Fibroblast of pulmonary artery (primary cell): ENCODE measurements at places on chromosomes 12 and 14.
A peak's percentile ranks its signal among the peaks of the same experiment; 100 is the strongest.

DNA sequence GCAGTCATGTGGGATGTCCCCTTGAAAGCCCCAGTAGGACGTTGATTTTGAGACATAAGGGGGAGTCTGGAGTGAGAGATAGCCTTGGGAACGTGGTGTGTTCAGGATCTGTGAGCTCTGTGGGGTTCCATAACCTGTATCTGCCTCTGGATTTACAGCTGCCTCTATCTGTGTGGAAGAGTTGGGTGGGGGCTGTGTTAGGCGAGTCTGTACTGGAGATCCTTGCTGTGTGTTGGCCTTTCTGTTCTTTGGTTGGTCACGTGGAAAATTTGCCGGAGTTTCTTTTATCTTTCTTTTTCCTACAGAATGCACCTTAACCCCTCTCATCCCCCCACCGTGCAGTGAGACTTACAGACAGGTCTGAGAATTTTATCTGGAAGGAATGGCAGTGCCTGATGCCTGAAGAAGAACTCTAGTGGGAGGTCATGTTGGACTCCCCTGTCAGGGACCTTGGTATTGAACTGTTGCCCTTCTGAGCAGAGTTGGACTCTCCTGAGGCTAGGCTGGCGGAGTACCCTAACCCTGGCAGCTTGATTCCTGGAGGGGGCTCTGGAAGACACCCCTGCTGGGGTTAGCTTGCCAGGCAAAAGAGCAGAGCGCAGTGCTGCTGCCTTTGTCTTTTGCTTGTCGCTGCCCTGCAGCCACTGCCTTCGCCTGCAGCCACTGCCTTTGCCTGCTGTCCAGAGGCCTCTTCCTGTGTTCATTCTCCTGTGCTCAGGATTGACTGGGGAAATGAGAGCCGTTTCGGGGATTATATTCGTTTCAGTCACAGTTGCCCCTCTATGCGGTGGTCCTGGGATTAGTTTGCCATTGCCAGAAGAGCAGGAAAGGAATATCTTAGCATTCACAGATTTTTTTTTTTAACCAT, 34.1 kb downstream of the ZNF664 start:
- no peak for DNase-seq

- DNase-seq, result no peak
Observed at GRCh38 chr14:77108753-77109152, 10.7 kb downstream of the CIPC start.

- no peak for DNase-seq
Observed at GRCh38 chr12:9327320-9327719, 119.1 kb upstream of the PZP start.

- no peak for DNase-seq
Observed at GRCh38 chr12:53978477-53979356, 4.0 kb upstream of the HOTAIR start.

DNA sequence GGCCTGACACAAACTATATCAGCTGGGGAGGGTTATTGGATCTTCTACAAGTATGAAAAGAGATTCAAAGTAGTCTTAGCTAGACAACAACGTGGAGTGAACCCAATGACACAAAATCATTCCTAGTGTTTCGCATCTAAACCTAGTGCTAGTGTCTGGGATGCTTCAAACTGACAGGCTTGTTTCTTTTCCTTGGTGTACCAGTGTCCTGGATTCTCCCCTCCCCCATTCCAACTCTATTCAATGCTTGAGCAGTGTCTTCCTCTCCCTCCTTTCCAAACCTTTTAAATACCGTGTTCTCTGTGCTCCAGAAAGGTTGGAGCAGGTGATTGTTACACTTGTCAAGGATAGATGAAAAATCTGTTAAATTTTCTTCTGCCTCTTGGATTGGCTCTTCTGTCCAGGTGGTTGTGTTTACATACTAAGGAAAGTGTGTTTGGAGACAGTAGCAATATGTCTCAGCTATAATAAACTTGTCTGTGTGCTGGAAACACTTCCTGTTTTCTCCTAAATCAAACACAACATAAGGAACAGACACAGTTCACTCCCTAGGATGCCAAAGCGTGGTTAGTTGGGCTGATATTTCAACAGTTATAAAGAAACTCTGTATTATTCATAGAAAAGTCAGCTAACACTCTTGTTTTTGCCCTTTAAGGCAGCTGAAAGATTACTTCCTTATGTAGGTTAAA, 14.4 kb upstream of the GUCY2C start:
- DNase-seq, result no peak

DNA sequence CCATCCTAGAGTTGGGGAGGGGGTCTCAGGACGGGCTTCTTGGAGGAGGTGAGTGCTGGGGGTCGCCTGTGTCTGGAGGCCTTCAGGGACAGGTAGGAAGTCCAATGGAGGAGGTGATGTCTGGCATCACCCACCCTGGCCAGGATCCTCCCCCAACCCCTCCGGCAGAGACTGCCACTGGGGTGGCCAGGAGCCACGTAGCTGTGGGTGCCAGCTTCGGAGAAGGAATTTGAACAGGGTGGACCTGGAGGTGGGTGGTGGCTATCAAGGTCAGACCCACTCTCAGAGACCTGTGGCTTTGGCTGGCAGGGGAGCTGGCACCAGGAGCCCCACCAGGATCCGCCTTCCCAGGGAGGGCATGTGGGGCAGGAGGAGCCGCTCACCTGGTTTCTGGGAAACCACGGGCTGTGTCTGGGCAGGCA, 9.1 kb downstream of the CEP170B start:
- DNase-seq, result no peak

DNA sequence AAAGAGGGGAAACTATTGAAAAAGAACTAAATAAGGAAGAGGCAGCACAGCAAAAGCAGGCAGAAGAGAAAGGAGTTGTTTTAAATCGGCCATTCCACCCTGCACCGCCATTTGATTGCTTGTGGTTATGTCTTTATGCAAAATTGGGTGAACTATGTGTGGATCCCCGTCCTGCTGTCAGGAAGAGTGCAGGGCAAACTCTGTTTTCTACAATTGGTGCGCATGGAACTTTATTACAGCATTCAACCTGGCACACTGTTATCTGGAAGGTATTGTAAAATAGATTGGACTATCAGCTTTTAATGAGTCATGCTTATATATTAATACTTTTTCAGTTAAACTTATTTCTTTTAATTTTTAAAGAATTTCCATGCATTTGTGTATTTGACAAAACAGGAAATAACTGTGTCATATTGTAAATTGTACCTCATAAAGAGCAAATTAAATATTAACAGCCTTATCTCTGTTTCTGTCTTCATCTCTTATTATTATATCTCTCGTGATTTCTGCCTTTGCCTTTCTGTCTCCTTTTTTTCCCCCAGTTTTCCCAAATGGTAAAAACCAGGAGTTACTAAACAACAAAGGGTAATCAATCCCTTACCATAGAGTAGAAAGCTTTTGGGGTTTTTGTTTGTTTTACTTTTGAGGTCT, 86.4 kb downstream of the MON2 start:
- no peak for DNase-seq

DNA sequence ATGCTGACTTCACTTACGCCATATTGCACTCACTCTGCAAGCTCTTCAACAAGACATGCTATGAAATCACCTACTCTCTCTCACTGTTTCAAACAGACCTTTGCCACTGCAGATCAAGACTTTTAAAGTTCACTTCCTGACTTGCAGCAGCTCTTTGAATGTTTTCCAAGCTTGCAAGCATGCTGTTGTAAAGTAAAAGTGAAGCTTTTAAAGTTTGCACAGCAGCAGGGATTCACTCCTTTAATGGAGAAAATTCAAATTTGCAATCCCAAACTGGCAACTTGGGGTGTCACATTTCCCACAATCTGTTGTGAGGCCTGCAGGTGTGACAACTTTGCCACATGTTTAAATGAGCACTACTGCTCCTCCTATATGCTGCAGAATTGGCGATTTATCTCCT, 270.9 kb downstream of the ALX1 start:
- no peak for DNase-seq

- no peak for DNase-seq
Observed at GRCh38 chr12:40829738-40830144, 137.5 kb downstream of the CNTN1 start.

DNA sequence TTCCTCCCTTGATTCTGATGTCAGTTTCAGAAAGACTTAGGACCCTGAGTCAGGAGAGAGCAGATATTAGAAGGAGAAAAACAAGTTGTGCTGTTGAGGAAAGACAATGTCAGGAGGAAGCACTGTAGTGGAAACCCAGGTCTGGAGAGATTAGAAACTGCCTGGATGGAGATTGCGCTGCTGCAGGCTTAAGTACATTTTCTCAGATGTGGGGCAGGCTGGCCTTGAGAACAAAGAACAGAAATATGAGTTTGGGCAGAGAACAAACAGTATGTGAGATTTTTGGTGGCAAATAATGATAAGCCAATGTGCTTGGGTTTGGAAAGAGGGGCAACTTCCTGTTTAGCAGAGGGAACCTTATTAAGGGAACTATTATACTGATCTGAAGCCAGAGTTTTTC, 74.3 kb upstream of the PRMT8 start:
- DNase-seq, result no peak

DNA sequence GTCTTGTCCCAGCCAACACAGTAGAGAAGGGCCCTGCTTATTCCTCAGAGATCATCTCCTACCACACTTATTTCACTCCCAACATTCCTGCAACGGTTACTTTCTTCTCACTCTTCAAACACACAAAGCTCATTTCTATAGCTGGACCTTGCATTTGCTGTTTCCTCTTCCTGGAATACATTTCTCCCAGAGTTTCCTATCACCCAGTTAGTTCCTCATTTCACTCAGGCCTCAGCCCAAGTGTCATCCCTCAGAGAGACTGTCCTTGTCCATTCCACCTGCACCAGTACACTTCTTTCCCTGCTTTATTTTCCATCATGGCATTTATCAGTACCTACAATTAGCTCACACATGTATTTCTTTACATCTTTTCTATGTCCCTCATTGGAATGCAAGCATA, 14.7 kb upstream of the STK38L start:
- no peak for DNase-seq

DNA sequence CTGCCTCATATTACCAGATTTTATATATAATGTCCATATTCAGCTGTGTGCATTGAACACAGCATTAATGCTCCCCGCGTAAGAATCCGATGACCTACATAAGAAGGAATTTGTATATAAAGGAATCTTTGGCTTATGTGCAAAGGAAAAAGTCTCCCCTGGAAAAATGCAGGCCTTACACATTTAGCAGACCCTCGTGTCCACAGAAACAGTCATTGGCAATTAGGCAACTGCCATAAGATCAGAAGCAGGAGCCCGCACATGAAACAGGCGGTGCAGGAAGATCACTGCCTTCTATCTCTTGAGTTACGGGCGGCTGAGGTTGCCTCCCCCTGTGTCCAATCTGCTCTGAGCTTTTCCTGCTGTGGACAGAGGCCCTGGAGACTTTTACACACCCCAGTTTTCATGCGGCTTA, 63.2 kb upstream of the RFX4 start:
- DNase-seq, result peak; percentile 47

GRCh38 chr12:91529829-91530228, 347.2 kb upstream of the DCN start:
- DNase-seq, result peak; percentile 11

GRCh38 chr12:96720363-96720705, 186.7 kb upstream of the NEDD1 start:
- no peak for DNase-seq

- DNase-seq, result no peak
Observed at GRCh38 chr12:47988073-47989022, 15.9 kb downstream of the COL2A1 start.

DNA sequence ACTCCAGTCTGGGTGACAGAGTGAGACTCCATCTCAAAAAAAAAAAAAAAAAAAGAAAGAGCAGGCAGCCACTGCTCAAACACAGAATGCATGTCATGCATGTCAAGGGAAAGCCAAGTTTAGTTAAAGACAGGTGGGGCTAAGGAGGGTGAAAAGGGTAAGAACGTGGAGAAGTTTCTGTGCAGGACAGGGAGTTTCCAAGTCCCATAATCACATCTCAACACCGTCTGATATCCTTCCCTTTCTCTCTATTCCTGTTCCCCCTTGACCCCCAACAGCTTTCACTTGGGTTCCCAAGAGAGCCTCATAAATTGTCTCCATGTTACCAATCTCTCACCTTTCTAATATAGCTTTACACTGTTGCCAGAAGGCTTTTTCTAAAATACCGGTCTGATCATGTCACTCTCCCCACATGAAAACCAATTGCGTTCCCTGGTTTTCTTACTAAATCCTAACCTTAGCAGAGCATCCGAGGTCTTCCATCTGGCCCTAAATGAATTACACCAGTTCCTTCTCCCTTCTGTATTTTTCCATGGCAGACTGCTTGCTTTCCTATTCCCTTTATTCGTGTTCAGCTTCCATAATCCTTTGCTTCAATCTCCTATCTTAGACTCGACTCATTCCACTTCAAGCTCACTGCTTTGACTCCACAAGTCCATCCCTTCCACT, 37.0 kb downstream of the LIMA1 start:
- no peak for DNase-seq
